ENCODE measurements at places on chromosomes 2 and 18.
A peak's percentile ranks its signal among the peaks of the same experiment; 100 is the strongest.

GRCh38 chr2:166246901-166247300, 119.1 kb upstream of the SCN1A start:
- no peak for DNase-seq

DNA sequence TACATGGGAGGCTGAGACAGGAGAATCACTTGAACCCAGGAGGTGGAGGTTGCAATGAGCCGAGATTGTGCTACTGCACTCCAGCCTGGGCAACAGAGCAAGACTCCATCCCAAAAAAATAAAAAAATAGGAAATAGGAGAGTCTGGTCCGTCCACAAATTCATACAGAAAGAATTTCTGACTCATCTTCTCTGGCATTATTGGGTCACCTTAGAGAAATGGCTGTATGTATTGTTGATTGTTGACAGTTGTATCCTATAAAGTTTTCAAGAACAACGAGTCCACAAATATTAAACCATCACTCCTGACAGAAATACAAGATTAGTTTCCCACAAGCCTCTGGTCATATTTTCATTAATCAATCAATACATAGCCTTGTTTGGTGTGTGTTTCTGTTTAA, 20.4 kb downstream of the RBM43 start:
- DNase-seq, result no peak

GRCh38 chr2:230866756-230867523, 2.2 kb downstream of the ITM2C start:
- DNase-seq, result no peak

- no peak for DNase-seq
Observed at GRCh38 chr18:42513441-42513840, 558.4 kb downstream of the PIK3C3 start.

DNA sequence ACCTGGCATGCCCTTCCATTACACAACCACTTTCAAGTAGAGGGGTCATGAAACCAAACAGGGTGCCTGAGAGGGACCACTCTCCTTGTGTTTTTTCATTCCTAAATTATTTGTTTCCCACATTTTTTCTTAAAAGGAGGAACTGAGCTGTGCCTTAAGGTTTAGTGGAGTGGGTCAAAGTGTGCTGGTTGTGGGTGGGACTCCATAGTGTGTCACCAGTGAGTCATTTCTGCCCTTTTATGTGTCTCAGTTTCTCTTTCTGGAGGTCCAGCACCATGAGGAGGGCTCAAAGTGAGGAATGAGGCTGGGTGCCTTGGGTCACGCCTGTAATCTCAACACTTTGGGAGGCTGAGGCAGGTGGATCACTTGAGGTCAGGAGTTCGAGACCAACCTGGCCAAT, 37.8 kb downstream of the COMMD1 start:
- no peak for DNase-seq

DNA sequence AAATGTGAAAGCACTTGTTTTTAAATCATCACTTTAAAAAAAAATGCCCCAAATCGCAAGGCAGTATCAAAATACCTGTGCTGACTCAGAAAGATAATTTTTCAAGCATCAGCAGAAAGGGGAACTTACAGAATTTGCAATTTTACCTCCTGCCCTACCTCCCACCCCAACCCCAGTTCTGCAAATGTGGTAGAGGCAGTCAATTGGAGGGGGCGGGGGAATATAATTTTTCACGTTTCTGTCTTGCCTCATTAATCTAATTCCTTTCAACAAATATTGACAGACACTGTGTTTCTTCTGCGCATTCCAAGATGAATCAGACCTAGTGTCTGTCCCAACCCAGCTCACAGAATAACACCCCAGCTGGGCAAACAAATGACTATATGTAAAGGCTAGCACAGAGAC, 76.8 kb downstream of the ALPK2 start:
- DNase-seq, result peak; percentile 56

GRCh38 chr2:44810892-44811530, 130.5 kb upstream of the SIX3 start:
- no peak for DNase-seq

DNA sequence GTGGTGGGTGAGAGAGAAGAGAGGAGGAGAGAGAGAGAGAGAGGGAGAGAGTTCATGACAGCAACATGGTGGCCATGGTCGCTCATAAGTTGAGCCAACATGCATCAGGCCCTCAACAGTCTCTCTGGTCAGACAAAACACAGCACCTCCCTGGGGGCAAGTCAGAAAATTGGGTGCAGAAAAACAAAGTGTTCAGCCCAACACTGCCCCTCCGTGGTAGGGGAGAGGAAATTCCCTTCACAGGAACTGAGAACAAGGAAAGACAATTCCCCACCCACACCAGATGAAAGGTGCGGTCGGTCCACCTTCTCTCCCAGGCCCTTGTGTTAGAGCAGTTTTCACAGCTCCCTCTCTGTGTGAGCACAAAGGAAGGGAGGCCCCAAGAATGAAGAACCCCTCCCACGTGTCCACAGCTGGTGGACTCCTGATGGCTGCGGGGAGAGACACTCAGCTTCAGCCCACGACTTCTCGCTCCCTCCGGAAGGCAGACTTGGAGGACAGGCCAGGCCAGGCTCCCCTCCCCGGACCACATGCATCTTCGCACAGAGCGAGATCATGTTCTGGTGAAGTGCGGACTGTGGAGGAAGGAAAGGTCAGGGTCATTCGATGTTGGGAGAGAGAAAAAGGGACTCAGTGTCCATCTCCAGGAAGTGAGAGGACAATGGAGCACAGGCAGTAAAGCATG, 181.7 kb downstream of the ANAPC1 start:
- DNase-seq, result no peak

DNA sequence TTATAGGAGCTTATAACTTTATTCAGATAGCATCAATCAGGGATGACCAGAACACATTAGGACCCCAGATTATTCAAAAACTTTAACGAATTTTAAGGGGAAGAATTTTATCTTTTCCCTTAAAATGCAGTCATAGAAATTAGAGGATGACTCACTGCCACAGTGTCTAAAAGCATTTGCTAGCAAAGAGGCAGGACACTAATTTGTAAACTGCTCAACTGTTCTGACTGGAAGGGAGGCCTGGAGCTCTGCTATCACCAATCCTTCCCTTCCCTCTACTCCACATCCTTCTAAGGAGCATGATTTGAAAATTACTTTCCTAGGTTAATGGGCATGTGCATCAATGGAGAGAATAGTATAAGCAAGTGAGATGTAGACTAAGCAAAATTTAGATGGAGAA, 40.5 kb downstream of the PREPL start:
- DNase-seq, result no peak

DNA sequence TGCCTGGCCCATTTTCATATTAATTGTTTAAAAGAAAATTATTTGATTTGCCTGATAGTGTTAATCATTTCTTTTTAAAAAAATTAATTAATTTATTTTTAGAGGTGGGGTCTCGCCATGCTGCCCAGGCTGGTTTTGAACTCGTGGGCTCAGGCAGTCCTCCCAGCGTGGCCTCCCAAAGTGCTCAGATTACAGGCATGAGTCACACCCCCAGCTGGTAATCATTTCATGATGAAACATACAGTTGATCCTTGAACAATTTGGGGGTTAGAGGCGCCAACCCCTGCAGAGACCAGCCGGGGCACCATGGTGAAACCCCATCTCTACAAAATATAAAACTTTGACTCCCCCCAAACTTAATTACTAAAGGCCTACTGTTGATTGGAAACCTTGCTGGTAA, 7.9 kb downstream of the GPN1 start:
- no peak for DNase-seq

- no peak for DNase-seq
Observed at GRCh38 chr2:143649226-143649740, 520.1 kb downstream of the ARHGAP15 start.

DNA sequence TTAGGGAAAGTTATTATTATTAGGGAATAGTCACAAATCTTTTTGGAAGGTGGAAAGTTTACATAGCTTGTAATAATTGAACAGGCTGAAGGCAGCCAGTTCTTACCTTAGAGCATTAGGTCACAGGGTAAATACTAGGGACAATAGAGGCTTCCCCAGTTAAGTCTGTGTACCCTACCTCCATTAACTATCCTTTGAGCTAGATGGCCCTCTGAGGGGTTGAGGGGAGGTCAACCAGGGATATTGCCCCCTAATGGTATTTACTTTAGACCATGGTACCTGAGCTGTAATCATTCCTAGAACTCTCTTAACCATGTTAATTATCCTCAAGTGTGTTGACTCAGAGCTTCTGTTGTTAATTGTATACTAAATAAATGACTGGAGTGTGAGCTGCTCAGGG, 120.5 kb upstream of the SCN7A start:
- DNase-seq, result no peak

DNA sequence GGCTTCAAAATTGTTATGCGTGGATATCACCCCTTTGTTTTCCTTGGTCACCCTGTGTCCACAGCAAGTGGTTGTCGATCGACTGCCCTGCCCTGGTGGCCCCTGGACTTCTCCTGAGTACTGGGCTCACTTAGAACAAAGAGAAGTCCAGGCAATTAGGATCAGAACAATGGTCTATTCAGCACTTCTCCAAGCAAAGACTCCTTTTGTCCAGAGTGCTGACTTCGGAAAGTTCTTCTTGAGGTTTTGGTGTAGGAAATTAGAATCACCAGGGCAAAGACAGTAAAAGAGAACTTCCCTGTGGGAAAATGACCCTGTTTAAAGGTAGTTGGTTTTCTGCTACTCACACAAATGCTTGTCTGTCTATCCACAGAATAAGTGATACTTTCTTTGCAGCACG, 173.9 kb downstream of the FHOD3 start:
- DNase-seq, result no peak

- no peak for DNase-seq
Observed at GRCh38 chr2:140504601-140505000, 1626.2 kb downstream of the LRP1B start.

- no peak for DNase-seq
Observed at GRCh38 chr2:233429175-233429897, 75.0 kb downstream of the DGKD start.

DNA sequence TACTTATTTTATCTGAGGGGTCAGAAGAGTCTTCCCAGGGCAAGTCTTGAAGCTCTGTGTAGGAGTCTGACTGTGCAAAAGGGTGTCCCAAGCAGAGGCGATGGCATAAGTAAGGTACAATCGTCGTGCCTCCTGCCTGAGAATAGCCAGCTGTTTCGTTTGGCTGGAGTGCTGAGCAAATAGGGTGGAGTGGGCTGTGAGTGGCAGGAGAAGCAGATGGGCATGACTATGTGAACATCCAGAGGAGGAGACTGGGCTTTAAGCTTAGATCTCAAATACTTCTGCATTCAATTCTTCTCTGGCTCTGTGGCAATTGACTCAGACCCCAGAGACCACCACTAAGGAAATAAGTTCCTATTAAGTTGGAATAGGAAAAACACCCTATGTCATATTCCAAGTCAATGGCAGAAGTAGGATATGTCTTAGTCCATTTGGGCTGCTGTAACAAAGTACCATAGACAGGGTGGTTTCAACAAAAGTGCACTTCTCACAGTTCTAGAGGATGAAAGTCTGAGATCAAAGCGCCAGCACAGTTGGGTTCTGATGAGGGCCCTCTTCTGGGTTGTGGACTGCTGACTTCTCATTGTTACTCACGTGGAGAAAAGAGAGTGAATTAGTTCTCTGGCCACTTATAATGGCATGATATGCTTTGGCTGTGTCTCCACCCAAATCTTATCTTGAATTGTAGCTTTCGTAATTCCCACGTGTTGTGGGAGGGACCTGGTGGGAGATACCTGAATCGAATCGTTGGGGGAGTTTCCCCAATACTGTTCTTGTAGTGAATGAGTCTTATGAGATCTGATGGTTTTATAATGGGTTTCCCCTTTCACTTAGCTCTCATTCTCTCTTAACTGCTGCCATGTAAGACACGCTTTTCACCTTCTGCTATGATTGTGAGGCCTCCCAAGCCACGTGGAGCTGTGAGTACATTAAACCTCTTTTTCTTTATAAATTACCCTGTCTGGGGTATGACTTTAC, 120.2 kb downstream of the LPIN1 start:
- DNase-seq, result no peak

- DNase-seq, result no peak
Observed at GRCh38 chr18:44682201-44682870, 1.6 kb downstream of the SETBP1 start.

- peak; percentile 43 for DNase-seq
Observed at GRCh38 chr18:59783138-59783537, 85.9 kb upstream of the CCBE1 start.

- no peak for DNase-seq
Observed at GRCh38 chr2:220167956-220168355, 540.5 kb downstream of the SLC4A3 start.

Data from kidney epithelial cell (primary cell).